ENCODE measurements at places on chromosomes 7 and 10. TPM values are rescaled to one million over a fixed set of nuclear protein-coding genes. Genes with fewer than 3 reads are reported as not detected.

DNA sequence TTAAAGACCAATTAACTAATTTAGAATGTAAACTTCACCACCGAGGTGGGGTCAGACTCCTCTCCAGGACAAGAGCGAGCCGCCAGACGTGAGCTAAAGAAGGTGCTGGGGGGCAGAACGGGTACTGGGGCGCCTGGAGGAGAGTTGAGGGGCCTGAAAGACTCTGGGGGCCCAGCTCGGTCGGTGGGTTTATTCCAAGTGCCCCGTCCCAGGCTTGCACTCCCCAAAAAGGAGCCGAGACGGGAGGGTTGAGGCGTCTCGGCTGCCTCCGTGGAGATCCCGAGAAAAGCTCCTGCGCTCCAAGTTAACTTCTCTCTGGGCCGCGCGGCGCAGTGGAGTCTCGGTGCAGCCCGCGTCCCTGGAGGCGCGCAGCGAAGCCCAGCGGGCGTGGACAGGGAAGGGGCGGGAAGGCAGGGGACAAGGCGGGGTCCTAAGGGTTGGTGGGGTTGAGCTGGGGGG is 553.3 kb downstream of the TFEC start:
- DNase-seq: no peak
- H3K27ac ChIP-seq: no peak overlapping the region
- peaks cover 7% of the 10 kb centered on the region for H3K27me3 ChIP-seq
- H3K4me1 ChIP-seq: peaks cover 23% of the 10 kb centered on the region
- no peaks in the 10 kb centered on the region for H3K36me3 ChIP-seq

DNA sequence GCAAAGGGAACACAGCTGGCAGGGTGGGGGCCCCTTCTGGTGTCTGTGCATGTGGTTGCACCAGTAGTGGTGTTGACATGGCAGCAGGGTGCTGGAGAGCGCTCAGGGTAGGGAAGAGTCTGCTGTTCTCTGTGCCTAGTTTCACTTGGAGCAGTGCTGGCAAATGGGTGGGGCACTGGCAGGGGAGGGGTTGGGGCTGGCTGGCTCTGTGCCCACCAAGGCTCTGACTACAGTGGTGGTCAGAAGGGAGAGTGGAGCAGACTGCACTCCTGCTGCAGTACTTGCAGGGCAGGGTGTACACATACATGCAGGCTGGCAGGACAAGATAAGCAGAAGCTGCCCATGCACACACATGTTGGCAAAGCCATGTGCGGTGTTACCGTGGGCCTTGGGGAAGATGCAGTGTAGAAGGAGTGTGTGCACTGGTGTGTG is 18.2 kb downstream of the FAM25A start:
- no peak for DNase-seq
- H3K27ac ChIP-seq: no peak overlapping the region
- H3K36me3 ChIP-seq: peaks cover 17% of the 10 kb centered on the region
- no peaks in the 10 kb centered on the region for H3K27me3 ChIP-seq
- H3K4me1 ChIP-seq: no peaks in the 10 kb centered on the region
- no peak overlapping the region for H3K4me3 ChIP-seq

GRCh38 chr7:129989466-129989865 is 36.7 kb upstream of the UBE2H start:
- no peak for DNase-seq
- no peak overlapping the region for H3K27ac ChIP-seq
- H3K4me1 ChIP-seq: no peaks in the 10 kb centered on the region

GRCh38 chr10:121268363-121268762 is 329.9 kb downstream of the FGFR2 start:
- no peaks in the 10 kb centered on the region for H3K4me1 ChIP-seq
- no peaks in the 10 kb centered on the region for H3K27me3 ChIP-seq
- no peak overlapping the region for H3K27ac ChIP-seq
- H3K36me3 ChIP-seq: no peaks in the 10 kb centered on the region
- no peak for DNase-seq

CNPY1 gene
- not detected for total RNA-seq

GIMAP2 gene
- 6.3 TPM for total RNA-seq

GNGT1 gene
- not detected for total RNA-seq

MCMBP gene
- total RNA-seq: 72.3 TPM

All from tibial nerve (tissue), 4 donors.